Tibial nerve (tissue), 4 donors: ENCODE measurements at places on chromosomes 2 and 18.

DNA sequence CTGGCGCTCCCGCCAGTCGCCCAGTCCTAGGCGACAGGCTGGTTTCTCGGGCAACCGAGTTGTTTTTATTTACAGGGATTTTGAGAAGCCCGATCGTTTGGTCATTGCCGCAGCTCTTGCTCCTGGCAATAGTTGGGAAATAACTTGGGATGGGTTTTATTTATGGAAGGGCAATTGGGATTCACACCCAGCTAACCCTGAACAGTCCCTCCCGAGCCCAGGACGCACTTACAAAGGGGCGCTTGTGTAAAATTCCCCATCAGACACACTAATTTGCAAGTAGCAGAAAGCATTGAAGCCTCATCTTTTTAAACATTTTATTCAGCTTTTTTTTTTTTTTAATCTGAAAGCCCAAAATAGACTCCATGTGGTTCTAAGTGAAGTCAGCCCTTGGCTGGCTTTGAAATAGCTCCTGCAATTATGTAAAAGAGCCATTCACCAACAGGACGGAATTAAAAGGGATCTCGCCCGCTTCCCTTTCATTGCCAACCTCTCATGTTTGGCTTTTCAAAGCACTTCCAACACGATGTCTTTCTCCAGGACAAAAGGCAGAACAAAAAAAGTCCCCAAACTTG lies 3.6 kb upstream of the GBX2 start:
- no peak for DNase-seq

DNA sequence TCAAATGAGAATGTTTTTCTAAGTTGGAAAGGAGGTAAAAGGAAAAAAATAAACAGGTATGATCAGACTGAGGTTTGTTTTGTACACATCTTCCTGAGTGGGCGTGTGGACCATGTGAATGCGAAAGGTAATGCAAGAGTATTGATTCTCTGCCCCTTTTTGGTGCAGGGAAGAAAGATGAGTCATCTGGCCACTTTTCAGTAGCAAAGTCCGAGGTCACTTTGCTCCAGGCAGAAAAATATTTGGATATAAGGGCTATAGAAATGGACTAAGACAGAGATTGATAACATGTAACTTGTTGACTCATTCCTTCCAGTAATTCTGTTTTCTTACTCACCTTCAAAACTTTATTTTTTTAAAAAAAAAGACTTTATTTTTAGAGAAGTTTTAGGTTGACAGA lies 130.5 kb downstream of the DSEL start:
- no peak for DNase-seq

DNA sequence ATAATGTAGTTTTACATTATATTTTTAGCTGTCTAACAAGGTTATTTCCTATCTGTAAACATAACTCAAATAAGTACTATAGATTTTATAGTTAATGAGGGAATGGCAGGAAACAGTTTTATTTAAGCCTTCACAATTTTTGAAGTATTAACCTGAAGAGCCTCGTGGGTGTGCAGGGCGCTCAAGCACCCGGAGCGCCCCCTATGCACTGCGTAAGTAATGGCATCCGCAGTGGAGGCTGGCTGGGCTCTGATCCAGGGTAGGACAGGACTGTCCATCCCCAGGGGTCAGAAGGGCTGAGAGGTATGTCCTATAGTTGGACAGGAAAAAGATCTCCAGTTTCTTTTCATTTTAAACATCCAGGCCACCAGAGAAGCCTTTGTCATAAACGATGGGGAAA lies 8.2 kb upstream of the GBX2 start:
- DNase-seq: no peak

GRCh38 chr2:238973038-238973739 lies 125.3 kb downstream of the TWIST2 start:
- DNase-seq: no peak

DNA sequence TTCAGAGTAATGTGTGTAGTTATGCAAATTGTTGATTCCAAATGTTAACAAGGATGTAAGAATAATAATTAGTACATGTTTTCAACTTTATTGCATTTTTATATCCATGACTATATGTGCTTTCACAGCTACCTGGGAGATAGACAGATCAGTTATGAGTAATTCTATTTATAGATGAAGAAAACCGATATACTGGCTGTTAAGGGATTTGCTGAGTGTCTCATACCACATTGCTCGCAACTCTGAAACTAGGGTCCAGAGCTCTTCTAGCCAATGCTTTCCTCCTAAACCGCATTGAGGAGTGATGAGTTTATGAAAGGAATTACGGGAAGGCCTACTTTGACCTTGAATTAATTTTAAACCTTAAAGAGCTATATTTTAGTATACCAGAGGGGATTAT lies 202.3 kb downstream of the MYO3B start:
- no peak for DNase-seq

GRCh38 chr2:233972941-233973575 lies 55.9 kb downstream of the TRPM8 start:
- no peak for DNase-seq

GRCh38 chr2:38653715-38654527 lies 12.0 kb upstream of the GALM start:
- no peak for DNase-seq

- DNase-seq: no peak
Observed at GRCh38 chr2:172108587-172108930, 5.9 kb upstream of the DLX2 start.

DNA sequence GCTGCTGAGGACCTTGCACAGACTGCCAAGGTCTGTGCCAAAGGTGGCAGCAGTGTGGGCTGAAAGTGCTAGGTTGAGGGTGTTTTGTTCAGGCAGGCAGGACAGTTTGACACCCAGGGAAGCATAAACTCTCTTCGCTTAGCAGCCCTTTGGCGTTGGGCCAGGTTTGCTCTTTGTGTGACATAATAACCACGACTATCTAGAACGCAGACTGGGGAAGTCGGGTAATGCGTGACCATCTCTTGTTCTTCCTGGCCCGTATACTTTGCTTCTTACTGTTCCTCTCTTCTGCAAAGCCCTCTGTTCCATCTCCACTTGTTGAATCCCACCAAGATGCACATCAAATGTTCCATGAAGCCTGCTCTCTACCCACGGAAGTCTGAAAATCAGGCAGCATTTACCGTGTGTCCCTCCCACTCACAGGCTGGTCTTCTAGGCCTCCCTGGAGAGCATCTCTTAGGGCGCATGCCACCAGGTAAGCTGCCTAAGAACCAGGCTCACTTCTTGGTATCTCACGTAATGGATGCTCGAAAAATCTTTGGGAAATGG lies 96.7 kb upstream of the LMAN1 start:
- no peak for DNase-seq

GRCh38 chr2:46655551-46656436 lies 176.4 kb downstream of the TMEM247 start:
- no peak for DNase-seq

DNA sequence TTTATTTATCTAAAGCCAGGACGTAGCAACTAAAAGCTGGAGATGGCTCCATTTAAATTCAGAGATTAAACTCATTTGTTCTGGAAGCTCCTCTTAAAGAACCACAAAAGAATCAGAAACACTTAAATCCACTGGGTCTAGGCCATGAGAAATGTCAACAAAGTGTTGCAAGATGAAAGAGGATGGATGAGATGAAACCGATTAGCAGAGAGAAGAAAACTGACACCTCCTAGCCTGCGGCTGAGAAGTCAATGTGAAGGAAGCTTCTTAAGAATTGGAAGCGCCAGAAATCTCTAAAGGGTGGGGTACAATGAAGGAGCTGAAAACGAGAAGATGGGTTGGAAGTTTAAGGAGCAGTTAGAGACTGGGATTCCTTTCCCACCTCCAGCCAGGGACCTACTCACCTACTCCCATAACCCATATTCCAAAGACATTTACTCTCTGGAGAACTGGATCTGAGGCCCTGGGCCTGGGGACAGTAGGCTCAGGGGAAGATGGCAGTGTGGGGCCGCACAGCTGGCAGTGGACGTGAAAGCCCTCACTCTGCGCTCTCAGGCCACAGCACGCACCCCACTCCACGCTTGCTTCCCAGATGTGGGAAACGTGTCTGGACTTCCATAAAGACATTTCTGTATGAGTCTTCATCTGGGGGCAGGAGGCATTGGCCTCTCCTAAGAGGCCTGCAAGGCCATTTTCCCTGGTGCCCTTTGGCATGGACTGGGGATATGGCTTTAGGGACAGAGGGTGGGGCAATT lies 188.4 kb downstream of the LOXHD1 start:
- DNase-seq: no peak

- DNase-seq: no peak
Observed at GRCh38 chr18:44719519-44720060, 38.9 kb downstream of the SETBP1 start.

DNA sequence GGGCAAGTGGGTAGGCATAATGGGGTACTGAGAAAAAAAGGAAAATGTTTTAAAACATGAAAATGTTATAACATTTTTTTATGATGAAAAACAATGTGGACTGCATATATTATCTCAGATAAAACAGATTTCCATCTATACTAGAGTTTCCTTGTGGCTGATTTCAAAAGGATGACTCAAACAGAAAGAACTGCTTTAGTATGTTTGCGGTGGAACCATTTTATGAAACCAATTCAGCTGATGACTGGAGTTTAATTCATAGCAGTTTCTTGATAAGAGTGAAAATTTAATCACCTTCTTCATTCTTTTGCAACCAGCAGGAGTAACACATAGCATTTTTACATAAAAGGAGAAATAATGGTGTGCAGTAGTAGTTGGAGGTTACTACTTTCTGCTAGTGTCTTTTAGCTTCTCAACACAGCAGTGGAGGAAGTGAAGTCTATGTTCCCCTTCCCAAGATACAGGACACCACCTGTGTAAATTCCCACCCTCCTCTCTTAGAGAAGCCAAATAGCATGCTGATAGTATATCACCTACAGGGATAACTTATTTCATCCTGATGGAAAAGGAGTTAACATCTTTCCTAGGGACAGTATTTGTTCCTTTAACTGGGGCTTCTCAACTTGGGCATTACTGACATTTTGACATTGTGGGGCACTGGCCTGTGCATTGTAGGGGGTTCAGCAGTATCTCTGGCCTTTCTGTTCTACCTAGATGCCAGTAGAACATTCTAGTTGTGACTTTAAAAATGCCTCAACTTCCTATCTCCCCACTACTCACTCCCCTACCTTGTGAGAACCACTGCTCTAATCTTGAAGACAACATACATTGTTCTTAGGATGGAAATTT lies 29.9 kb downstream of the PELI1 start:
- no peak for DNase-seq

DNA sequence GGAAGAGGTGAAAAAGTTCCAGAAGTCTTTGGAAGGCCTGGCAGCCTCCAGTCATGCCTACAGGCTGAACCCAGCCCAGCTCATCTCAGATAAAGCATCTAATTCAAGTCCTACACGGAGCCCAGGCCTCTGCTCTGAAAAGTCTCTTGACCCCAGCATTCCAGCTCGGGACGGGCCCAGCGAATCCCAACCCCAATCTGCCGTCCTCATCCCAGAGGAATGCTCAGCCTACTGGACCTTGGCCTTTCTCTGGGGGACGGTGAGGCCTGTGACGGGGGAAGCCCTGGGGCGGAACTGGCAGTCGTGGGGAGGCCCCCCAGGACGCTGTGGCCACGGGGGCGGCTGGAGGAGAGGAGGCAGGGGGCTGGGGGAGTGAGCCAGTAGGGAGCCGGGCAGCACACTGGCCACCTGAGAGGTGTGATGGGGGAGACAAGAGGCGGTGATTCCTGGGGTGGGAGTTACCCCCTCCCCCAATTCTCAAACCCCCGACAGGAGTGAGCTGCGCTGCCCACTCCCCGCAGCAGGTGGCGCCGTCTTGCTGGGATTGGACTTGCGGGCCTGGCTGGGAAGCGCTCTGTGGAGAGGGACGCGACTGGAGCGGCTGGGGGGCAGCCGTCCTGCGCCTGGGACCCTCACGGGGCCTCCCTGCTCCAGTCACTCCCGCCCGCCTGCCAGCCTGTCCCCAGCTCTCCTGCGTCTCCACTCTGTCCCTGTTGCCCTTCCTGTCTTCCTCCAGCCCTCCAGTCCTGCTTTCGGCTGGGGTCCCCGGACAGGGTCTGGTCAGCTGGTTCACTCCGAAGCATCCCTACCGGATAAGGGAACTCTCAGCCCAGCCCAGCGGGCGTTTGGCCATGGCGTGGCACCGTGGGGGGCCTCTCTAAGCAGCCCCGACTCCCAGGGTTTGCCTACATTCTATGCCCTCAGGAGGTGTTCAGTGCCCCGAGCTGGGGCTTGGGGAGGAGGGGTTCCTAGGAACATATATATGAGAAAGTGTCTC lies 182.6 kb upstream of the HAAO start:
- DNase-seq: peak; percentile 83

- DNase-seq: no peak
Observed at GRCh38 chr18:46555724-46556123, 101.3 kb downstream of the LOXHD1 start.

DNA sequence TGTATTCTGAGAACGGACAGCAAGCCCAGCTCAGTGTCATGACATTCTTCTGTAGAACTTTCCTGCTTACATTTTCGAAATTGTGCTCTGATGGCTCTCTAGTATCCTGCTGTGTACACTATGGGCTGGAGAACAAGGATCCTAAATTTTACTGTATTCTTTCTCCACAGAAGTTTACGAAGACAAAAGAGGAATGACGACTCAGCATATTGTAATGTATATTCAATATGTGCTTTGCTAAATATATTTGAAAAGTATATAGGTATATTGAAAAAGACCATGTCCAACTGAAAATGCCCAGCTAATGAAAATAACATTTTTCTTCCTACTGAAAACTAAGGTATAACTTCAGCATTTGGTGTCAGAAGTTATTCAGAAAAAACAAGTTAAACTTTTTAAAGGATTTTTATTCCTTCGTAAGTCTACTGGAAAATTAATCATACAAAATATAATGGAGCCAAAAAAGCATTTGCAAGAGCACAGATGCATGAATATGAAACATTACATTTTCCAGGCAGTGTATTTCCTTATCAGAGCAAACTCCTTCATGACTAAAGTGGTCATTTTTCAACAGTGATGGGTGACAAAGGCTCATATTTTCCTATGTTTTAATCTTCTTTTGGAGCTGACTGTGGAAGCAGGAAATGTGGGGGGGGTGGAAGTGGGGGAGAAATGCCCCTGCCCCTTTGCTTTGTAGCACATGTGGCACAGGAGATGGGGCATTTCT lies 143.8 kb upstream of the THUMPD2 start:
- DNase-seq: no peak

DNA sequence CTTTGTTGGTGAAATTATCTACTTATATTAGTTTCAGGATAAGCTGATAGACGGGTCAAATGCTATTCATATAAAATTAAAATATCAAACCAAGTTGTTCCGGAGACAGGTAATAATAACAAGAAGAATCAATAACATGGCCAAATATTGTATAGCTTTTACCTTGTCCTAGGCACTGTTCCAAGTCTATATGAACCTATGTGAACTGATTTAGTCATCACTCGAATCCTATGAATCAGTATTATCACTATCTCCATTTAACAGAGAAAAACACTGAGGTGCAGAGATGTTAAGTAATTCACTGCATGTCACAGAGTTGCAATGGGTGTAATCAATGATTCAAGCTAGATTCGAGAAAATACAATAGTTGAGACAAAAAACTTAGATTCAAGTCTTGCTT lies 40.0 kb upstream of the TRIB2 start:
- DNase-seq: no peak

GRCh38 chr2:101149241-101150192 lies 1.7 kb downstream of the TBC1D8 start:
- no peak for DNase-seq

GRCh38 chr2:48874282-48874681 lies 118.8 kb upstream of the LHCGR start:
- DNase-seq: no peak

- no peak for DNase-seq
Observed at GRCh38 chr2:173349287-173349686, 5.4 kb upstream of the CDCA7 start.
